ENCODE measurements at places on chromosomes 4 and X.

- DNase-seq: no peak
These were observed 67.2 kb downstream of the SLIT2 start for GRCh38 chr4:20318909-20319277.

DNA sequence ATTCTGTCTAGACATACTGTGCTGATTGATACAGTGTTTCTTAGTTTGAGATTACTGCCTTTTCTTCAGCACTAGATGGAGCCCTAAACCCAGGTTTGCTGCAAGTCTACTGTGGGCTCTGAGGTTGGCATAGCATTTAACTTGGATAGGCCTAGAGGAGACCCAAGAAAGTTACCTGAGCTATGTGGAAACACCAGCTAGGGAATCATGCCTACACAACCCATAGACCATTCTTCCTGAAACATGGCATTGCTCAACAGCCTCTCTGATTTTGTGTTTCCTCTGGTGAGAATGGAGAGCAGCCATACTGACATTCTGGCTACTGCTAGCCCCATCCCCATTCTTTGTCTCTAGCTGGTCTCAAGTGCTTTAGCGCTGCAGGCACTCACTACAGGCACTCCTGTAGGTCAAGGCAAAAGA is 287.7 kb upstream of the PCDH18 start:
- peak; percentile 50 for DNase-seq

DNA sequence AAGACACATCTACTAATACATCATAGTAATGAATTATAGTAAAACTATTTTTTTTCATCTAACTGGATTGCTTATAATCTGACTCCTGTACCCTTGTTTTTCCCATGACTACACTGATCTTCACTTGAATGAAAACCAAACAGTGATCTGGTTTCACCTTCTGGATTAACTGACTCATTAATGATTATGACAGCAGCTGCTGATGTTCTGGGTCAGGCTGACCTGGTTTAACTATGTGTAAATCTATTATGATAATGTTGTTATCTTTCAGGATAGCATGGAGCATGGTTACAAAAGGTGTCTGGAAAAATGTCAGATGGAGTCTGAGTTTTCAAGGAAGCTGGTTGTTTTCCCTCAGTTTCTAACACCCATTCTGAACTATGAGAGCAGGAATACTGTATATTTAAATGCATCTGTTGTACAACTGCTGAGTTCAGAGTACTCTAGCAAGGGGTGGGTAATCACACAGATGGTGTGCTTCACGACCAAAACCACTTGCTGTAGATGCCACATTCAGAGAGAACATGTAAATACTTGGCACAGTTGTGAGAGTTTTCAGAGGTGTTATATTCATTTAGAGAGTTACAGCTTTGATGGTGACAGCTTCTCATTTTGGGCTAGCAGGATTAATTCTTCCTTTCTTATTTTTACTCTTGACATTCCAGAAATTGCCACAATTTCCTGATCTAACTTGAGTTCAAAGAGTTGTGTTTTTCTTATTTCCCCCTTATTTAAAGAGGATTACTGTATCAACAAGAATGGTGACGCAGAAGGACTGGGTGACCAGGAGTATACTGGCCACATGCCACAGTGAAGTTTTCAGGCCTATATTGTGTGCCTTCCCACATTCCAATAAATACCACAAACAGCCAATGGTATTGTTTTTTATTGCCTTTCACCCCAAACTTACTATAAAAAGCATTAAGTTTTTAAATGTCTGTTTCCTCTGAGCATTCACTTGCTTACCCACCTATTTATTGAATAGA is 249.7 kb upstream of the TET2 start:
- no peak for DNase-seq

- no peak for DNase-seq
These were observed 232.2 kb upstream of the SLIT2 start for GRCh38 chr4:20019310-20020015.

DNA sequence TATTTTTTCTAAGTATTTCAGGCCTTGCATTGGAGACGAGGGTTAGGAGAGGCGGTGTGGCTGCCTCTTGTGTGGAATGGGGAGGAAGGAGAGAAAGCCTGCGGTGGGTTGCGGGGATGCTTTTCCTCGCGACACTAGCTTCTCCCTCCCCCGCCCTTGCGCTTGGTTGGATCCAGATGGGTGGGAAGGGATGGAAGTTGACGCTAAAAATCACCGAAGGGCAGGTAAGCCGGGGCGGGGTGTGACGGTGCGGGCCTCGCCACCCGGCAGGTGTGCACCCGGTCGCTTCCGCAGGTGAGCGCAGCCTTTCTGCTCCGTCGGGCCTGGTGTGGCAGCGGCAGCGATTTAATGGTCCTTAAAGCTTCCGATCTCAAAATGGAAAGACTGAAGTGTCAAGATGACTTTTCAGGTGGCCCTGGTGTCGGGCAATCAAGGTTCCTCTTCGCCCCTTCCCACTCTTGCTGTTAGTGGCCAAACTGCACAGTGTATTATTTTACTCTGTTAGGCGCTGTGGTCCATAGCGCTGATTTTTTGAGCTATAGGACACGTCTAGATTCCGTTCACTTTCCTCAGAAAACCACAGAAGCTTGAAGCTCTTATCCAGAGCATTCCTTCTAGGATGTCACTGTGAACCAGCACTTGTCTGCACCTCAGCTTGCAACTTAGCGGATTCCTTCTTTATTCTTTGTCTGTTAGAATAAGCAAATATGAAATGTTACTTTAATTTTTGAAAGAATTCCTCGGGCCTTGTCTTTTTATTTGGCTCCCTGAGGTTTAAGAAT is 765 bp downstream of the ENOPH1 start:
- DNase-seq: no peak

- no peak for DNase-seq
These were observed 10.3 kb downstream of the USP46 start for GRCh38 chr4:52648836-52649235.

DNA sequence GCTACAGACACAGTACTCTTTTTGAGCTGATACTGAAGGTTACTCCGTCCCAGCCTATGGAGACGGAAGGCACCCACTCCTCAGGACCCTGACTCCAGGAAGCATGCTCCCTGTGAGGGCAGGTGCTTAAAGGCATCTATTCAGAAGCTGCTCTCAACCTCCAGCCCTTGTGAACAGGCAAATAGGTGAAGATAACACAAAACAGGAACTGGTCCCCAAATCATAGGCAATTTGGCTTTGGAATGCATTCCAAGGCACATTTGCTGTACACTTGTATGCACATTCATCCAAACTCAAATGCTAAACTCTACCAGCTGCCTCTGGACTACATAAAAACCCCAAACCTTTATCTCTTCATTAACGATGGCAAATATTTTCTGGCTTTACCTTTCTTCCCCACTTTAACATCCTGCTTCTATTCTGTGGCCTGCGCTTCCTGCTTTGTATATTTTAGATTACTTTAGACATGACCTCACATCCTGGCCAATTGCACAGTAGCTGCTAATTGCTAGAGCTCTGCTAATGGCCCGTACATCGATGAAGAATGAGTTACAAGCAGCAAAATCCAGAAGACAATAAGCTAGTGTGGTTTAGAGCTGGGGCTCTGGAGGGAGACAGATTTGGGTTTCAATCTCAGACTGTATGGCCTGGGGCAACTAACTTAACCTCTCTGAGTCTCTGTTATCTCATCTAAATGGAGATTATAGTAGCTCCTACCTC is 3.2 kb downstream of the SEL1L3 start:
- DNase-seq: no peak
